ENCODE measurements at places on chromosomes 2 and 18.

DNA sequence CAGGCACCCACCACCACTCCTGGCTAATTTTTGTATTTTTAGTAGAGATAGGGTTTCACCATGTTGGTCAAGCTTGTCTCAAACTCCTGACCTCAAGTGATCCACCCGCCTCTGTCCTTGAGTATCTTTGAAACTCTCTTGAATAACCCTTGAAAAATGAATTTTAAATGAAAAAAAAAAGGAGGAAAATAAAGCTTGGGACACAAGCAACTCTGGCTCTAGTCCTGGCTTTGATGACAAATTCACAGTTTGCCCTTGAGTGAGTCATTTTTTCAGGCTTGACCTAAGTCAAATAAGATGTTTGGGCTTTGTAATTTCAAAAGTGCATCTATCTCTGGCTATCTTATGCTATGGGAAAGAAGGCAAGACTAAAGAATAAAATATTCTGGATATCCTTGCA lies 79.0 kb upstream of the TRIB2 start:
- no peak for DNase-seq

DNA sequence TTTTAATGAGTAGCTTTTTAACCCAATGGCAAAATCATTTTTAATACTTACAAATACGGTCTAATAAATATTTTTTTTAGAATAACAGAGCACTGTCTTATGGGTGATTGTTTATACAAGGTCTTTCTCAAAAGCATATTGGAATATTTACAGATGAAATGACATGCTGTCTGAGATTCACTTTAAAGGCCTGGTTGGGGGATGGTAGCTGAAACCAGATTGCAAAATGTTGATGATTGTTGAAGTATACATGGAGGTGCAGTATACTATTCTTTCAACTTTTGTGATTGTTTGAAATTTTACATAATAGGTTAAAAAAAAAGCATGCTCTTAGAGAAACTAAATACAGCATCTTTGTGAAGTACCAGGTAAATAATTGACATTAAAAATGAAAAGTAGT lies 111.2 kb downstream of the FMNL2 start:
- DNase-seq = no peak

- DNase-seq = no peak
Measured at GRCh38 chr2:148994341-148994740, 44.2 kb upstream of the LYPD6B start.

GRCh38 chr18:72375618-72376017 lies 168.5 kb downstream of the CBLN2 start:
- DNase-seq = no peak

DNA sequence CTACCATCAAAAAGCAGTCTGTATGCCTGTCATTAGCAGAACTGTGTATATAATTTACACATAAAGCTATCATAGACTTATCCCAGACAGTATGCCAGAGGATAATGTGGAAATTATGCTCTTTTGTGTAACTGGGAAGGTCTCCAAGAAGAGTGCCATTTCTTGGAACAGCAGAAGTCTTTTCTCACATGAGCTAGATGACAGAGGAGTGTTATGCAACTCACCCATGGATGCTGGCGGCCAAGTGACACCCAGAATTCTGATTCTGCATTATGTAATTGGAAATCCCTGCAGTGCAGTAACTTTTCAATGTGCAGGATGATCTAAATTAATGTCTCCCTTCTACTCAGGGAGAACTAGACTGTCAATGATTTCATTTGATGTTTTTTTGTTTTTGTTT lies 160.0 kb downstream of the UBE2E3 start:
- DNase-seq = no peak

DNA sequence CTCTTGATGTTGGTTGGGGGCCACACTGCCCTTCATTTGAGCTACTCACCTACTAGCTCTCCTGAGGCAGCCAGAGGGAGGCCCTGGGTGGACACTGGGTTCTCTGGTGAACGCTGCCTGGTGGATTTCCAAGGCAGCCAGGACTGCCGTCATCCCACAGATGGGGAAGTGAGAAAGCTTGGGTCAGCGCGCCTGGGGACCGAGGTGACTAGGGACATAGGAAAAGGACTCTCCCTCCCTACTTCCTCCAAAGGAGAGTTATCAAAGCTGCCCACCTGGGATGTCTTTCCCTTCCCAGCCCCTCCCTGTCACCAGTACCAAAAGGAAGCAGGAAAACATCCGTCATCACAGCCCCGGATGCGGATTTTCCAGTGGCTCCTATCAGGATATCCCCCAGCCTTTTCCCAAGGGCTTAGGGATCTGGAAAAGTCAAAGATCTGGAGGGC lies 3.8 kb upstream of the SEMA4C start:
- peak; percentile 86 for DNase-seq

- DNase-seq = no peak
Measured at GRCh38 chr2:96359310-96359709, 23.7 kb downstream of the NCAPH start.

- no peak for DNase-seq
Measured at GRCh38 chr18:49170145-49170544, 219.4 kb upstream of the SMAD7 start.

Data from aorta (tissue), 5 donors.